ENCODE measurements at places on chromosomes 1 and 21. TPM values are rescaled to one million over a fixed set of nuclear protein-coding genes. Genes with fewer than 3 reads are reported as not detected.

Gene UBL4B
- total RNA-seq: not detected

Gene TRNP1
- 183 TPM for total RNA-seq

Gene C1orf94
- not detected for total RNA-seq

Gene SHCBP1L
- not detected for total RNA-seq

Gene ASCL5
- 0.08 TPM for total RNA-seq

Gene KCND3
- total RNA-seq: 0.04 TPM

Gene SERBP1
- 251 TPM for total RNA-seq

Gene WDR64
- total RNA-seq: not detected

Gene CDC42
- total RNA-seq: 144 TPM

Gene TAF13
- 25.3 TPM for total RNA-seq

Gene OR2L13
- total RNA-seq: not detected

Gene MYBPH
- not detected for total RNA-seq

Gene HES2
- total RNA-seq: 3.5 TPM

Gene AVPR1B
- not detected for total RNA-seq

Gene NR1I3
- not detected for total RNA-seq

Gene CBS
- total RNA-seq: 11.5 TPM

Gene CDCA8
- 48.4 TPM for total RNA-seq

Gene AMY1A
- not detected for total RNA-seq

Gene DENND2D
- total RNA-seq: 1.1 TPM

Gene SPATA17
- 3.0 TPM for total RNA-seq

Gene PARK7
- 333 TPM for total RNA-seq

Gene ANXA9
- 0.83 TPM for total RNA-seq

Gene PPM1J
- 1.5 TPM for total RNA-seq

Gene MPL
- not detected for total RNA-seq

Gene TMEM69
- total RNA-seq: 20.6 TPM

Gene DBT
- total RNA-seq: 3.2 TPM
